Pons (tissue), 1 donor: ENCODE measurements at places on chromosomes 1 and 21.

- no peak for DNase-seq
Observed at GRCh38 chr21:42665026-42665425, 11.6 kb downstream of the PDE9A start.

GRCh38 chr1:38173848-38174247 lies 127.3 kb upstream of the POU3F1 start:
- DNase-seq = no peak

DNA sequence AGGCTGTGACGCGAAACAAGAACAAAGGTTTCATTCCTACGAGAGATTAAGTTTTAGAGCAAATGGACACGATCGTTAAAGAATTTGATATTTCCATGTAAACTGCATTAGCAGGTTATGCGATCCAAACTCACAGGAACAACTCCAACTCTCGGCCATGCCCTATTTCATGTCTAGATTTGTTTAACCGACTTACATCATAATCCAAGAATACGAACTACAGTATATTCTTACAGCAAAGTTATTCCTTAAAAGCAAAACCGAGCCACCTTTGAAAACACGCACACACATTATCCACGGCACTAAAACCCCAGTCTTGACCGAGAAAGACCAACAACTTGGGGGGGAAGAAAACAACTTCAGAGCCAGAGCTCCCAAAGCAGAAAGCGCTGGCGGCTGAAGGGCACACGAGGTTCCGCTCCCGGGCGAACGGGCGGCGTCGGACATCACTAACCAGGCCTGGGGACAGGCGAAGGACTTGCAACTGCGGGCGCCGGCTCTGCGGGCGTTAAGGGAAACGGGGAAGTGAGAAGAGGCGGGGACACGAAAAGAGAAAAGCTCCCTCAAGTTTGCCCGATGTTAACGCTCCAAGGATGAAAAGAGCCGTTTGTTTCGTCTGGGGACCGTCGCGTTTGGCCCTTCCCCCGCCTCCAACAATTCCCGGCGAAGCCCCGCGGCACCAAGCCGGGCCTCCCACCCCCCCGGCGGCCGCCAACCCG lies 690 bp downstream of the B3GALNT2 start:
- peak; percentile 53 for DNase-seq

DNA sequence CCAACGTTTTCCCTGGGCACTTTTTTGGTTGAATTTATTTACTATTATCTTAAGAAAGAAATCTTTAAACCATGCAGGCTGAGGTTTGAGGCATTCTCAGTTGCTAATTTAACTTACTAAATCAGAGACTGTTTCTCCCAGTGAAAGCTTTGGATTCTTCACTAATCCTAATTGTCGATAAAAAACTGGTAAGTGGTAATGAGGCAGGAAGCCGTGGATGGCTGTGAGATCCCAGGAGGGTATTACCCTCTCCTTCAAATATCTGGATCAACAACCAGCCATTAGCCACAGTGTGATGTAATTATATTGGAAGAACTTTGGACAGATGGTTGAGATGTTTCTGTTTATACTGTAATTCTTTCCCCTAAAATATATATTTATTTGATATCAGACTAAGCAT lies 485.0 kb downstream of the DISC1 start:
- DNase-seq = no peak

GRCh38 chr1:6554907-6555778 lies at the start of gene TAS1R1:
Gene TAS1R1, plus strand, starts transcription at chr1:6555307. Its CDS starts 67 bp downstream, at chr1:6555374.
- DNase-seq = peak; percentile 12

GRCh38 chr1:39896909-39897685 lies 4.6 kb downstream of the MYCL start:
- no peak for DNase-seq

DNA sequence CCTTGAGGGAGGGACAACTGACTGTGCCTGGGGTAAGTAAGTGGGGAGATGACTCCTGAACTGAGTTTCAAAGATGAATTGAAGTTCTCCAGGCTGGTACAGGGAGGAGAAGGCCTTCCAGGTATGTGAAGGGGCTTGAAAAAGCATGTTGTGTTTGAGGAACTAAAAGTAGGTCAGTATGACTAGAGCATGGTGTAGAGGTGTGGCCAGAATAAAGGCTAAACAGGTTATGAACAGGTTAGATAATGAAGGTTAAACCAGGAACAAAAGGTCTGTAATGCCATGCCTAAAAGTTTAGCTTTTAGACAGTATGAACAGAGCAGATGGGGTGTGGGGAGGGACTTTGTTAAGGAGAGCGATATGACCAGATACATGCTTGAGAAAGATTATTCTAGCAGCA lies 7.3 kb upstream of the CLSPN start:
- no peak for DNase-seq

GRCh38 chr1:225995919-225996864 lies 3.0 kb downstream of the SDE2 start:
- DNase-seq = no peak

DNA sequence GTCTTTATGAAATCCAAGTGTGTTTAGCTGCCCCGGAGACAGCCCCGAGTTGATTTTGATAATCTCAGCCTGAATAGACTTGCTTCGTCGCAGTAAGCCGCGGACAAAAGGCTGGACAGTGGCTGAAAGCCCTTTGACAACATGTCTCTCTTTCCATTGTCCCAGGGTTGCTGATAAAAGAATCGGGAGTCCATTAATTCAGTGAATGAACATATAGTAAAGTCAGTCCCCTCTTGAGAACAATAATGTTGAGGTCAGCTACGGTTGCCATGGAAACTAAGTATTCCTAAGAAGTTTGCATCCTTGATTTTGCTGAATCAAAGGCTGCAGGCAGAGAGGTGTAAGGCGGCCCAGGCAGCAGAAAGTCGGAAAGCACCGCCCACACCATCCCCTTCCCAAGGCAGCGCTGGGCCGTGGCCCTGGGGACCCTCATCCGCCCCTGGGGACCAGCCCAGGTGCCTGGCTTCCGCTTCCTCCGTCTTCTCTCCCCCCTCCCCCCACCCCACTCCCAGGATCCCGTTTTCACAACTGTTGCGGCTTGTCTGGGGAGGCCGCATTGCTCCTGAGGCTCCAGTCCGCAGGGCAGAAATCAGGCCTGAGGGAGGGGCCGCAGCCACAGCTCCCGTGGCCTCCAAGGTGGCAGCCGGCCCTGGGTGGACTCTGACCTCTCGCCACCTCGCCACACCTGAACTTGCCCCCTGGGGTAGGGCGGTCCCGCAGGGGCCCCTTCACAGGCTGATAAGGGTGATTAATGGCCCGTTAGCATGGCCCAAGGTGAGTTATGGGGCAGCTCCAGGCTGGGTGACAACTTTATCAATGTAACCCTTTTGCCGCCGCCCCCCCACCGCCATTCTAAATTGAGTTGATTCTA lies 180.9 kb downstream of the PRDM16 start:
- DNase-seq = peak; percentile 1

- no peak for DNase-seq
Observed at GRCh38 chr1:243482141-243483022, 226.5 kb downstream of the SDCCAG8 start.

DNA sequence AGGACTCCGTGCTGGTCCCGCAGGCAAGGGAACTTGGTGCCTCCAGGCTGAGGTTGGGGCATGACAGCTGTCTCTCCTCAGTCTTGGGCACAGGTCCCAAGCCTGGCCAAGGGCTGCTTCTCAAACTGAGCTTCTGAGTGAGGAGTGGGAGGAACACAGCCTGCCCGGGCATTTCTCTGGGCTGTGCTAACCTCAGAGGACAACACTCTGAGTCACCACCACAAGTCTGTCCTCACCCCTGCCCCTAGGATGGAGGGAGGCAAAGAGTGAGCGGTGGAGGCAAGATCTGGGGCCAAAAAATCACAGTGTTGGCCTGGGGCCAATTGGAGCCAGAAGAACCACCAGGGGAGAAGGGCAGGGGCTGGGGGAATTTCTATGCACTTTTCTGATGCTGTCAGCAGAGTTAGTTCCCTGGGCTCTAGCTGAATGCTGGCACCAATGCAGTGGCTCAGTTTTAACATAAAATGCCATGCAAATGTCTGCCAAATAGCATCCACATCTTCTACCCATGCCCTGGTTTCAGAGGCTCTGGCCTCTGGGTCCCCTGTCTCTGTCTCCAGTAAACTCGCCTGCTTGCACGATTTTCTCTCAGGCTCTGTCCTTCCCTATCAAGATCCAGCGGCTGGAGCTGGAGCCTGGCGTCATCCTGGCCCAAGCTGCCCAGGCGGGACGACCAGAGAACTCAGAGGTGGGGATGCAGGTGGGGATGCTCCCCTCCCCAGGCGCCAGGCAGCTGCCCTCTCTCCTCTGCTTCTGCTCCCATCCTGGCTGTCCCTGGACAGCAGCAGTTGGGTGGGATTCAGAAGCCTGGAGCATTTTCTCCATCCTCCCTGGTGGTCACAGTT lies 11.0 kb upstream of the CDK18 start:
- DNase-seq = peak; percentile 26

- DNase-seq = no peak
Observed at GRCh38 chr1:59415286-59415850, 118.5 kb downstream of the FGGY start.

- DNase-seq = peak; percentile 37
Observed at GRCh38 chr1:150268340-150268704, 494 bp downstream of the APH1A start.

- DNase-seq = no peak
Observed at GRCh38 chr1:208141610-208142192, 102.5 kb downstream of the PLXNA2 start.

- peak; percentile 87 for DNase-seq
Observed at GRCh38 chr1:168803806-168804510, 75.0 kb upstream of the DPT start.

- DNase-seq = peak; percentile 65
Observed at GRCh38 chr1:5745800-5746610, 246.2 kb downstream of the NPHP4 start.

- no peak for DNase-seq
Observed at GRCh38 chr1:2046174-2046917, 3.9 kb upstream of the PRKCZ start.

DNA sequence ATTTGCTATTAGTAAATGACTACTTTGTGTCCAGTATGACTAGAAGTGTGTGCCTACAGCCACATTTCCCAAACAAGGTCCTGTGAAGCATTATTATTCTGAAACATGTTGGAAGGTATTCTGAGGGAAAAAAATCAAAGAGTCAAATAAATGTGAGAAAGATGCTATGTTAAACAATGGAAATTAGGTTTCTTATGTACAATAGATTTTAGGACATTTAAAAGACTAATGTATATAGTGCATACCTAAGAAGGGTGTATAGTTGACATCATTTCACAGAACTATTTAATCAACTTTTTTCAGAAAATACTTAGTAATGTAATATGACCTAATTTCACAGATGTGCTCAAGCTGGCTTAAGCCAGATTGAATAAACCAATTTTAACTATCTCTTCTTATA lies 582.5 kb downstream of the USP25 start:
- DNase-seq = no peak

GRCh38 chr1:230629511-230629910 lies 12.8 kb upstream of the COG2 start:
- no peak for DNase-seq

GRCh38 chr21:36828891-36829515 lies 130.1 kb downstream of the SIM2 start:
- DNase-seq = no peak

DNA sequence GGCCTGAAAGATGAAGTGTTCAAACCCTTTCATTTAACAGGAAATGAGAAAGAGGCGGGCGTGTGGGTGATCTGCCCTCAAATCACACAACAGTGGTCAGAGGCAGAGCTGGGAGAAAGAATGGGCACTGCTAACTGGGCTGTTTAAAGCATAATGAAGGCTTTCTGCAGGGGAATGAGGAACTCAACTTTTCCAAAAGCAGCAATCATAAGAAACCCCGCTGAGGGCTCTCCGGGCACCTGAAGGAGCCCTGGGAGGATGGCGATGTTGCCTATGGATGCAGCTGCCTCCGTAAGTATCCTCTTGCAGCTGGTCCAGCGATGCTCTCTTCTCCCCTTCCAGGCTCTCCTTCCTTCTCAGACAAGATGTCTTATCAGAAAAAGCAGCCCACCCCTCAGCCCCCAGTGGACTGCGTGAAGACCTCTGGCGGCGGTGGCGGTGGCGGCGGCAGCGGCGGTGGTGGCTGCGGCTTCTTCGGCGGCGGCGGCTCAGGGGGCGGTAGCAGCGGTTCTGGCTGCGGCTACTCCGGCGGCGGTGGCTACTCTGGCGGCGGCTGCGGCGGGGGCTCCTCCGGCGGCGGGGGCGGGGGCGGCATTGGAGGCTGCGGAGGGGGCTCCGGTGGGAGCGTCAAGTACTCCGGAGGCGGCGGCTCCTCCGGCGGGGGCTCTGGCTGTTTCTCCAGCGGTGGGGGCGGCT lies 1.2 kb downstream of the LORICRIN start:
- peak; percentile 5 for DNase-seq

GRCh38 chr1:155184351-155184811 lies 10.7 kb downstream of the TRIM46 start:
- no peak for DNase-seq

DNA sequence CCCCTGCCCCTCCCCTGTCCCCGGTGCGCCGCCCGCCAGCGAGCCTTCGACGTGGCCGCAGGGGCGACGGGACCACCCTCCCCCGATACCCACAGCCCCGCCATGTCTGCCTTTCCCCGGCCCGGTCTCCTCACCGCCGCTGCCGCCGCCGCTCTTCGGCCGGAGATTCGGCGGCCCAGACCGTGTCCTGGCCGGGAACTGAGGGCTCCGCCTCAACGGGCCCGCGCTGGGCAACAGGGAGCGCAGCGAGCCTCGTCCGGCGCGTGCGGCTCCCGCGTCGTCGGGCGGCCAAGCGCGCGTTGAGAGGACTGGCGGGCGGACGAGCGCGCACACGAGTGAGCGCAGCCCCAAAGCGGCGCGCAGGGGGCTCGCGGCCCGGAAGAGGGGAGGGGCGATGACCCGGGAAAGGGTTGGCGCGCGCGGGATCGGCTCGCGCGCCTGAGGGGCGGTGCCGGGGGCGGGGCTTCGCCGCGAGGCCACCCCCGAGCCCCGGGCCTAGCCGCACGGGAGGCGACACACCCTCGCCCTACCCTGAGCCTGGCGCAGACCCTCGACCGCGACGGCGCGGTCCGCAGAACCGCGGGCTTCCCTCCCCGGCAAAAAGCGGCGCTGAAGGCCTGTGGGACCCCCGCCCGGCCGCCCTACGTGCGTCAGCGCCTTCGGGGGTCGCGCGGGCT lies at the start of gene BTG3:
TSS of gene BTG3 (minus strand) at position 337 of the 677 bp plus-strand sequence. CDS start 3,757 bp downstream, outside the sequence.
- DNase-seq = peak; percentile 78

DNA sequence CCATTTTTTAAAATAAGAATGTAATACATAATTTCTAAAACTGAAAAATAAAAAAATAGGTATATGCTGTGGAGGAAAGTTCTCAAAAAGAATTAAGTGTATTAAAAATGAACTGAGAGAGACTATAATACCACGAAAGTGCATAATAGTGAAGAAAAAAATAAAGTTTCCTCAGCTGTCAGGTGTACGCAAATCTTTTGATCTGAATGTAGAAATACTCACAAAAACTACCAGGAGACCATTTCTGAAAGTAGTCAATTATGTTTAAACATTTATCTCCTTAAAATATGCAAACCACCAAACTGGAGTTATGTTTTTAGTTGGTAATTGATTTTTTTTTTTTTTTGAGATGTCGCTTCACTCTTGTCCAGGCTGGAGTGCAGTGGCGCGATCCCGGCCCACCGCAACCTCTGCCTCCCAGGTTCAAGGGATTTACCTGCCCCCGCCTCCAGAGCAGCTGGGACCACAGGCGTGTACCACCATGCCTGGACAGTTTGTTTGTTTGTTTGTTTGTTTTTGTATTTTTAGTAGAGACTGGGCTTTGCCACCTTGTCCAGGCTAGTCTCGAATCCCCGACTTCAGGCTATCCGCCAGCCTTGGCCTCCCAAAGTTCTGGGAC lies 1169.2 kb upstream of the B3GALT2 start:
- DNase-seq = no peak

- no peak for DNase-seq
Observed at GRCh38 chr1:8267307-8267706, 50.6 kb upstream of the SLC45A1 start.

GRCh38 chr21:34061983-34062382 lies 11.4 kb upstream of the MRPS6 start:
- DNase-seq = no peak
